Stimulated activated CD4-positive, alpha-beta T cell treated with anti-CD3 and anti-CD28 coated beads, Interleukin-1b, Interleukin-23, amount 100 ng/mL, for 1 hour (primary cell): ENCODE measurements at places on chromosomes 7 and 10.

- no peak for DNase-seq
Observed at GRCh38 chr10:102227050-102227449, 951 bp downstream of the ELOVL3 start.

GRCh38 chr10:119689016-119689580, 36.8 kb upstream of the INPP5F start:
- no peak for DNase-seq

GRCh38 chr7:122206985-122207384, 62.9 kb upstream of the AASS start:
- DNase-seq: no peak

GRCh38 chr10:33927347-33927746, 592.9 kb upstream of the NRP1 start:
- DNase-seq: no peak

- no peak for DNase-seq
Observed at GRCh38 chr7:151484971-151485707, 34.6 kb downstream of the RHEB start.

DNA sequence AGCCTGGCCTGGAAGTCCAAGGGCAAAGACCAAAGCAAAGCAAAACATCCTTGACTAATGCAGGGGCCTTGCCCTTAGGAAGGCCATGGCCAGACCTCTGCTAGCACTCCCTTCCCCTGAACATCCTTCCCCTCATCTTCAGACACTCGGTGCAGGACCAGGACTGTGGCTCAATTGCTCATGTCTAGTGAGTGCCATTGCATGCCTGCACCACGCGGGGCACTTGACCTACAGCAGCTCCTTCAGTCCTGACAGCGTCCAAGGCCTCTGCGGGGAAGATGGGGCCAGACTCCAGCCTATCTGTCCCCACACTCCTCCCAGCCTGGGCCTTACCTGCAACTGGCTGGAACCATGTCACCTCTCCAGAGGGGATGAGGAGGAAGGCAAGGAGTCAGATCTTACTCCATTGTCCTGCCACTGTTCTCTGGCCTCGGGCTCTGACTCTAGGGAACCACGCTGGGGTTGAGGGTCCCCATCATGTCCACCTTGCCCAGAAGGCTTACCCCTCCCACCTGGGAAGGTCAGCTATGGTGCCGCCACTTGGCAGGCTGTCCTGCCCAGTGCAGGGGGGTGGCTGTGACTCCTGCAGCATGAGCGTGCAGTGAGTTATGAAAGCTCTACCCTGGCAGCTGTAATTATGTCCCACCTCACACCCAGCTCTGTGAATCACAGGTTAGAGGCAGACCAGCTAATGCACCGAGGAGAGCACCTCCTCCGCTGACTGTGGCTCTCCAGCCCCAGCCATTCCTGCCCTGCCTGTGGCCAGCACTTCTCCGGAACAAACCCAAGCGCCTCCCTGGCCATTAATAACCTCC, 16.1 kb downstream of the DRGX start:
- no peak for DNase-seq

DNA sequence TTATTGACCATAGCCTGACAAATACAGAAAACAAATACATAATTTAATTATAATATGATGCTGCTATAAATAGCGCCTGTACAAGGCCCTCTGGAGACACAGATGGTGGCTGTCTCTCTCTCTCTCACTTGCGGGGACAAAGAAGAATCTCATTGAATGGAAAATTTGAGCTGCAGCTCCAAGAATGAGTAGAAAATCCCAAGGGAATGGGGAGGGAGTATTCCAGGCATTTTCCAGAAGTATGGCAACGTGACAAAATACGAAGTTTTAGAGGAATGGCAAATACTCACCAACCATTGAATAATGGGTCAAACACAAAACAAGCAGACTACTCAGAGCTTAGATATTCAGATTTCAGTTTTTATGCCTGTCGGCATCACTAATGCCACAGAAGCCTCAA, 179.9 kb downstream of the NRP1 start:
- DNase-seq: no peak

- DNase-seq: no peak
Observed at GRCh38 chr7:915291-916218, 38.9 kb downstream of the ADAP1 start.

DNA sequence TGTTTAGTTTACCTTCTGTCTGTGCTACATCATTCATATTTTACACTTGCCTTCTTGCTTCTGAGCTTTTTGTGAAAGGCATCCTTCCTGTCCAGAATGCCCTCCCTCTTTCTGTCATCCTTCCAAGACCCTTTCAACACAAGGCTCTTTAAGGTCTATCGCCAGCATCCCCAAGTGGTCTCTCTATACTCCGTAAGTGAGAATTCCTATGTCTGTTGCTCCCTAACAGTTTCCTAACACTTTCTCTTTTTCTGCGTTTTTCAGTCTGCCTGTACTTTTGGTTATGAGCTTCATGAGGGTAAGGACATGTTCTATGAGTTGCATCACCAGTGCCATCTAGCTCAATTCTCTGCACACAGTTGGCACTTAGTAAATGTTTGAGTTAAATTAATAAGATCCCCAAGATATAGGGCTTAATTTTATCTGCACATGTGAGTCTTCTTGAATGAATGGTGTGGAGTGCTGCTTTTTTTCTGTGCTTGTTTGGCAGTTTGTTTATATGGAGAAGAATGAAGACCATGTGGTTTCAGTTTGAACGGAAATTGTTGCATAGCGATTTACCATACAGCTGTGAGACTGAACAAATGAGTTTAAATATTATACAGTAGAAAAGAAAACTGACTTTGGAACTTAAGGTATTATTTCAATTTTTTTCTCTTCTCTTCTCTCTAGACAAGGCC, 29.4 kb downstream of the RABGEF1 start:
- DNase-seq: no peak

- DNase-seq: no peak
Observed at GRCh38 chr10:49322371-49323170, 23.6 kb downstream of the C10orf71 start.

- DNase-seq: no peak
Observed at GRCh38 chr10:4475827-4476490, 350.0 kb upstream of the AKR1E2 start.
